ENCODE measurements at places on chromosomes 5 and 9.

- no peak for DNase-seq
Observed at GRCh38 chr5:18744441-18744840, 1110.2 kb downstream of the TAF11L14 start.

GRCh38 chr5:150401376-150402228 lies 11.1 kb downstream of the CD74 start:
- DNase-seq: no peak

GRCh38 chr5:78810098-78810920 lies 161.7 kb upstream of the LHFPL2 start:
- DNase-seq: no peak

GRCh38 chr9:133956520-133957076 lies 35.5 kb downstream of the VAV2 start:
- DNase-seq: no peak

DNA sequence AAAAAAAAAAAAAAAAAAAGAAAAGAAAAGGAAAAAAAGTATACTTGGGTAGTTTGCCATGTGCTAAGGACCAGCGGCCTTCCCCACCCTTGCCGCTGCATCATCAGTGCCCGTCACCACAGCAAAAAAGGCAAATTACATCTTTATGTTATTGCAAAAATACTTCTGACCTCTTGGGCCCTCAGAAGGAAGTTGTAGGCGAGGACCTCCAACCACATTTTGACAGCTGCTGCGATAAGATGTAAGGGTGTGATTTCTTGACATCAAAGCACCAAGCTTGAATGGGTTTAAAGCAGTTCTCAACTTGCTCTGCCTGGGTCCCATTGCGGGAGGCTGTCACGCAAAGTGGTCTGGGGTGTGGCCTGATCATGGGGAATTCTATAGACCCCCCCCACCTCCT lies 39.2 kb downstream of the DMRT1 start:
- no peak for DNase-seq

DNA sequence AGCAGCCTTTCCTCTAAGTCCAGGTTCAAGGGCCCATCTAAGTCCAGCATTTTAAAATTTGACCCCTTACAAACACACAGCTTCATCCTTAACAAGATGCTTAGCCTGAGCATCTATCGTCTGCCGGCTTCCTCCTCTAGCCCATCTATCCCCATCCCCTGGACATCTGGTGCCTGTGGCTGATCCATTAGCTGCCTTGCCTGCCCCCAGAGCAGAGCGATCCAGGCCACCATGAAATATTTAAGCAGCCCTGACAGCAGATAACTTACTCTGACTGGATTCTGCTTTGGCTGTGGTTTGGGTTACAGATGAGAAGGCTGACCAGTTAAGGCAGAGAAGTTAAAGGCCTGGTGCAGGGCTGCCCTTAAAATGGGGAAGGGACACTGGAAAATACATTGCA lies 30.9 kb upstream of the CPEB4 start:
- no peak for DNase-seq

DNA sequence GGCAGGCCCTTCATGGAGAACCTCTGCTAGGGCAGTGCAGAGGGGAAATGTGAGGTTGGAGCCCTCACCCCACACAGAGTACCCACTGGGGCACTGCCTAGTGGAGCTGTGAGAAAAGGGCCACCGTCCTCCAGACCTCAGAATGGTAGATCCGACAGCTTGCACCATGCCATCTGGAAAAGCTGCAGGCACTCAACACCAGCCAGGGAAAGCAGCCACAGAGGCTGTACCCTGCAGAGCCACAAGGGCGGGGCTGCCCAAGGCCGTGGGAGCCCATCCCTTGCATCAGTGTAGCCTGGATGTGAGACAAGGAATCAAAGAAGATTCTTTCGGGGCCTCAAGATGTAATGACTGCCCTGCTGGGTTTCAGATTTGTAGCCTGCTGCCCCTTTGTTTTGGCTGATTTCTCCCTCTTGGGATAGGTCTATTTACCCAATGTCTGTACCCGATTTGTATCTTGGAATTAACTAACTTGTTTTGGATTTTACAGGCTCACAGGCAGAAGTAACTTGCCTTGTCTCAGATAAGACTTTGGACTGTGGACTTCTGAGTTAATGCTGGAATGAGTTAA lies 16.6 kb upstream of the ZDHHC11 start:
- no peak for DNase-seq

- no peak for DNase-seq
Observed at GRCh38 chr9:127081250-127082185, 40.9 kb downstream of the ANGPTL2 start.
